ENCODE measurements at places on chromosomes 12 and 14. TPM values are rescaled to one million over a fixed set of nuclear protein-coding genes. Genes with fewer than 3 reads are reported as not detected.

The DPY19L2 gene
- total RNA-seq: 3.5 TPM

The SOAT2 gene
- total RNA-seq: not detected

The C12orf54 gene
- total RNA-seq: not detected

The OTOGL gene
- 0.10 TPM for total RNA-seq

The GYS2 gene
- total RNA-seq: not detected

GRCh38 chr14:65301862-65302539 lies 110.5 kb upstream of the FUT8 start:
- DNase-seq: no peak

DNA sequence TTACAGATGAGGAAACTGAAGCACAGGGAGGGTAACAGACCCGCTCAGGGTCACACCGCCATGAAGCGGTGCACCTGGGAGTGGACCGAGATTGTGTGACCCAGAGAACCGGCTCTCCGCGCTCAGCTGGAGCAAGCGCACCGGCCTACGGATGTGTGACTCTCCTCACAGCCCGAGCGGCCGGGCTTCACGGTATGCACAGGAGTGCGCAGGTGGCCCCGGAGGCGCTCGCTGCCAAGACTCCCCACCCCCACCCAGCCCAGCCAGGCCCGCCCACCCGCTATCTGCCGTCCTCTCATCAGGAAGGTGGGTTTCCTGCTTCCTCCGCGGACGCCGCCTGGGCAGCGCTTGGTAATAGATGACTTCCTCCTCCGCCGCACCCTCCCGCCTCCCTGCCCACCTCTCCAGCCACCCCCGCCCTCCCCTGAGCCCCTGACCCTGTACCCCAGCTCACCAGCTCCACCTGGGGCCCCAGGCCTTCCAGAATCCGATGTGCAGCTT lies 110.7 kb downstream of the NCOR2 start:
- no peak for DNase-seq

GRCh38 chr12:90086281-90086680 lies 377.6 kb upstream of the ATP2B1 start:
- no peak for DNase-seq

DNA sequence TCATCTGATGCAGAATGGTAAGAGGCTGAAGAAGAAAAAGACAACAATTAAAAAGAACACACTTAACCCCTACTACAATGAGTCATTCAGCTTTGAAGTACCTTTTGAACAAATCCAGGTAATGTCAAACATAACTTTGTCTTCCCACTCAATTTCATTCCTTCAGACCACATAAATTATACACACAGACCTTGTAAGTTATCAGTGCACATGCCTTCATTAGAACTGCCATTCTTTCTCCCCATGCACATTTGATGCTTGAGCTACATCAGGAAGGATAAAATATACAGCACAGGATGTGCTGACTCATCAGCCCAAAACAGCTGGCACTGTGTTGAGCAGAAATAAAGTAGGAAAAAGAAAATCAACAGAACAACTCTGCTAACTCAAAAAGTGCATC lies 246.7 kb downstream of the PAWR start:
- no peak for DNase-seq

- DNase-seq: no peak
Observed at GRCh38 chr14:34944744-34945143, 38.0 kb upstream of the SRP54 start.

DNA sequence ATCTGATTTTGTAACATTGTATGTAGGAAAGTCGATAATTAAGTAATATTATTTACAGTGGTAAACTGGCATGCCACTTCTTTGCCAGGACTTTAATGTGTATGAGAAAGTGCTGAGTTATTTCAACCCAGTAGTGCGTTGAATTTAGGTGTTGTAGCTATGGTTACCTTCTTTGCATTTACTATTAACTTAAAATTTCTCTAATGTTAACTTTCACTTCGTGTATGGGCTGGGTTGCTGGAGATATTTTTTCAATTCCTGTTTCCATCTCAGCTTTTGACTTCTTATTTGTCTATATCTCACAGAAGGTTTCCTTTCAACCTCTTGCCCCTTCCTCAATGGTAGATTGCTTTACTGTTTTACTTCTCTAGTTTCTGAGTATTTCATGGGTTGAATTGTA lies 1345.6 kb downstream of the FSCB start:
- DNase-seq: no peak

DNA sequence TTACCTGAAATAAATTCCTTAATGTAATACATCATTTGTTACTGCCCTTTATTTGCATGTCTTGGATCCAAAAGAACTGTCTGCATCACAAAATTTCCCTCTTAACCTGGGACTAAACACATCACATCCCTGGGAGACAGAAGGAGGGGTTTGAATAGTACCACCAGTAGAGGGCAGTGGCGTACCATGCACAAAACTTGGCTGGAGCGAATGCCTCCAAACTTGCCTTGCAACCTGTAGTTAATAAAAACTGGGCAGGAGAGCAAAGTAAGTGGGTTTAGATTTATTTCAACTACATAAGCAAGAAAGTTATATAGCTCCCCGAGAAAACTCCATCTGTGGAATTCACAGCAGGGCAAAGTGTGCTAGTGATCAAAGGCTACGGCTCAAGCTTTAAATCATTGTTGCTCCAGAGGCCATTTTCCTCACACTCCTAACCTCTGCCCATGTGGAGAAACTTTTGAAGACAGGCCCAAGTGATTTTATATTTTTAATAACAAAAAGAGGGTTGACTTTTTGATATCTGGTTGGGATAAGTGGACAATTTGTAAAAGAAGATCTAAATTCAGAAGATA lies 1176.7 kb upstream of the SEL1L start:
- DNase-seq: peak; percentile 25

GRCh38 chr14:90375934-90376333 lies 20.9 kb upstream of the CALM1 start:
- DNase-seq: no peak

DNA sequence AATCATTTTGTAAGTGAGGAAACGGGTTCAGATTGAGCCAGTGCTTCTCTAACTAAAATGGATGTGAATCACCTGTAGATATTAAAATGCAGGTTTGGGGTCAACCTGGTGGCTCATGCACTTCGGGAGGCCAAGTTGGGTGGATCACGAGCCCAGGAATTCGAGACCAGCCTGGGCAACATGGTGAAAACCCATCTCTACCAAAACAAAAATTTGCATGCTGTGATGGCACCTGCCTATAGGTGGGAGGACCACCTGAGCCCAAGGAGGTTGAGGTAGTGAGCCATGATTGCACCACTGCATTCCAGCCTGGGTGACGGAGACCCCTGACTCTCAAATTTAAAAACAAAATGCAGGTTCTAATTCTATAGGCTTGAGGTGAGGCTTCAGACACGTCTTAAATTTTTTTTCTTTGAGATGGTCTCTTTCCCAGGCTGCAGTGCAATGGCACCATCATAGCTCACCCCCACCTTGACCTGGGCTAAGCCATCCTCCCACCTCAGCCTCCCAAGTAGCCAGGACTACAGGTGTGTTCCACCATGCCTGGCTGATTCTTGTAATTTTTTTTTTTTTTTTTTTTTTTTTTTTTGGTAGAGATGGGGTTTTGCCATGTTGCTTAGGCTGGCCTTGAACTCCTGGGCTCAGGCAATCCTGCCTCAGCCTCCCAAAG lies 9.0 kb downstream of the TUBA1C start:
- DNase-seq: no peak

DNA sequence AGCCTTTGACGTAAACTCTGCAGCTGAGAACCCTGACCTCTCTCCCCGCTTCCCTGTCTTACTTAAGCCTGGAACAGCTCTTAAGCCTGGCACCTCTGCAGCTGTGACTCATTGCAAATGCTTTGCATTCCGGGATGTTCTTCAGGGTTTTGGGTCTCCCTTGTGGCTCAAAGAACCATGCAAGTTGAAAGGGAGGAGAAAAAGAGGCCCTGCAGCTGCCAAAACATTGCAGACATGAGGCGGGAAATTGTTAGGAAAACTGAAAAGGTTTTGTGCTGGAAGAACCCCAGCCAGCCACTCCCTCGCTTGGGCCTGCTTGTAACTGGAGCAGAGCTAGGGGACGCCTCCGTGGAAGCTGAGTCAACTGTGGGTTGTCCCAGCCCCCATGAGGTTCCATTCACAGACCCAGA lies 60.2 kb upstream of the FERMT2 start:
- DNase-seq: no peak

DNA sequence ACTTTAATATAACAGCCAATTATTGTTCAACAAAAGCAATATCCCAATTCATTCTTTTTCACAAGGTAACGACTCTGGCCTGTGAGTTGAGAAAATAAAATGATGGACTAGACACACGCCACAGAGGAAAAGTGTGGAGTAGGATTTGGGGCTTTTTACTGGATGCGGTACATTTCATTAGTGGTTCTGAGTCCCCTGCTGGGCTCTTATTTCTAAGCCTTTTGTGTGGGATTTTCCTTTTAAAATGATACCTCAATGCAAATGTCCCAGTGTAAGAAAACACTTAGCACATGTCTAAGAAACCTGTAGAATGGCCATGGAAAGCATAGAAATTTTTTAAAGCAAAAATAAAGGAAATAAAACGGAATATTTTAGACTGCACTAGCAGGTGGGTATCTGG lies 73.4 kb downstream of the C12orf42 start:
- no peak for DNase-seq

All from glomerular endothelial cell (primary cell).